Activated T-cell treated with anti-CD3 and anti-CD28 coated beads, Interleukin-2, amount 50 U/mL, for 4 hours (primary cell): ENCODE measurements at places on chromosomes 12 and 14. TPM values are rescaled to one million over a fixed set of nuclear protein-coding genes. Genes with fewer than 3 reads are reported as not detected.

IL31 gene
- 3.1 TPM for total RNA-seq

- no peak for DNase-seq
Measured at GRCh38 chr12:119090865-119091264, 87.9 kb upstream of the HSPB8 start.

PHETA1 gene
- 1.8 TPM for total RNA-seq

TMED8 gene
- 16.1 TPM for total RNA-seq

- DNase-seq = no peak
Measured at GRCh38 chr14:35459776-35460175, 55.2 kb upstream of the NFKBIA start.

- no peak for DNase-seq
Measured at GRCh38 chr14:79057333-79057732, 887.2 kb downstream of the NRXN3 start.

ASCL4 gene
- total RNA-seq = not detected

OVCH1 gene
- total RNA-seq = not detected

- DNase-seq = no peak
Measured at GRCh38 chr12:69412655-69413054, 53.1 kb downstream of the YEATS4 start.

GRCh38 chr12:95336387-95337067, 118.9 kb downstream of the VEZT start:
- no peak for DNase-seq

- no peak for DNase-seq
Measured at GRCh38 chr12:21551841-21552465, 25.9 kb downstream of the SPX start.

DNA sequence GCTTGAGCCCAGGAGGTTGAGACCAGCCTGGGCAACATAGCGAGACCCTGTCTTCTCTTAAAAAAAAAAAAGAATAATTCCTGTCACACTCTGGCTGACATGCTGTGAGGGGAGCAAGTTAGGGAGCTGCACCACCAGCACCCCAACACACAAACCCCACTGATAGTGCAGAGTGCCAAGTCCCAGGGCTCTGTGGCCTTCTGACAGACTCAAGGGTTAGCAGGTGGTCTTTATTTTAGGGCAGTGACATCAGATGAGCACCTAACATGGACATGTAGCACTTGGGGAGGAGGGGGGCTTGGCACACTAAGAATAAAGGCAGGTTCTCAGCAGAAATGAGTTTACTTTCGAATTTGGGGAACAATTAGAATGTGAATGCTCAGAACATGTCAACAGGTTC, 6.8 kb downstream of the USP5 start:
- DNase-seq = no peak

HSPB8 gene
- not detected for total RNA-seq

GRCh38 chr12:120680165-120680738, 6.7 kb upstream of the MLEC start:
- no peak for DNase-seq

DNA sequence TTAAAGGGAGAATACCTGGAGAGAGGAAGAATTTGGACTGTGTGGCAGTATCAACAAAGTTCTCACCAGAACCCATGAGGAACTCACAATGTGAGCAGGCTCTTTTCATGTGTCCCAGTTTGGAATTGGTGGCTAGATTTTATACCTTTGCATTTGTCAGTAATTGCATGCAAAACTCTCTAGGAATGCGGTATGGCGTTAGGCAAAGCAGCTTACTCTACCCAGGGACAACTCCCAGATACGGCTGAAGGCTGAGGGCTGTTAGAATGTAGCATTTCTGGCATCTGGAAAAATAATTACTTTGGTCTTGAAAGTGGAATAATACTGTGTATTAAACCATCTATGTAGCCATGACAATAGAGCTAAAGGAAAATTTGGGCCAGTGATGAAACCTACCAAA, 635.5 kb downstream of the SLC16A7 start:
- no peak for DNase-seq

PSMC1 gene
- 224 TPM for total RNA-seq
